Brain microvascular endothelial cell (primary cell): ENCODE measurements at places on chromosomes 3 and 15.
A peak's percentile ranks its signal among the peaks of the same experiment; 100 is the strongest.

- DNase-seq = no peak
Measured at GRCh38 chr3:66404903-66405700, 95.7 kb downstream of the LRIG1 start.

- no peak for DNase-seq
Measured at GRCh38 chr3:71194785-71195184, 388.7 kb downstream of the FOXP1 start.

- DNase-seq = no peak
Measured at GRCh38 chr15:72375501-72375845, 341 bp downstream of the HEXA start.

DNA sequence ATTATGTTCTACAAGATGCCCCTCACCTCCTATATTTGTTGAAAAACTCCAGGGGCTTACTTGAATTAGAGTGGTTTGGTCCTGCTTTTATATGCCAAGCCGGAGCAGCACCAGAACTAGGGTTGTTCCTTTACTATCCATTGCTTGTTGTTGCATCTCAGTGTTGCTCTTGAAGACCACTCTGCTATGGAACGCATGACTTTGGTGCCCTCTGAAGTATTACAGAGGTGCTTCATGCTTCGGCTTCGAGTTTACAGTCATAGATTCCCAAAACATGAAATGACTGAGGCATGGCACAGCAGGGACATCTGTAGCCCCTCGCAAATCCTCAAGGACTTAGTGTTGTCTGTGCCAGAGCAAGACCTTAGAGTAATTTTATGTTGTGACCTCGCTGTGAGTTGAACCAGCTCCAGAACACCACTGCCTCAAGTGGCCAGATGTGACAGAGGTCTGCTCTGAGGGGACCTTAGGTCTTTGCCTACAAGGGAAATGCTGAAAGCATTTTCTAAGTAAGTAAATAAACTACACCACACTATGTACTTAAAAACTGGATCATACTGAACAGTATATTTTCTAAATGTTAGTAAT, 67.2 kb upstream of the SIAH2 start:
- no peak for DNase-seq

GRCh38 chr3:151067158-151067557, 18.3 kb upstream of the MED12L start:
- DNase-seq = no peak

DNA sequence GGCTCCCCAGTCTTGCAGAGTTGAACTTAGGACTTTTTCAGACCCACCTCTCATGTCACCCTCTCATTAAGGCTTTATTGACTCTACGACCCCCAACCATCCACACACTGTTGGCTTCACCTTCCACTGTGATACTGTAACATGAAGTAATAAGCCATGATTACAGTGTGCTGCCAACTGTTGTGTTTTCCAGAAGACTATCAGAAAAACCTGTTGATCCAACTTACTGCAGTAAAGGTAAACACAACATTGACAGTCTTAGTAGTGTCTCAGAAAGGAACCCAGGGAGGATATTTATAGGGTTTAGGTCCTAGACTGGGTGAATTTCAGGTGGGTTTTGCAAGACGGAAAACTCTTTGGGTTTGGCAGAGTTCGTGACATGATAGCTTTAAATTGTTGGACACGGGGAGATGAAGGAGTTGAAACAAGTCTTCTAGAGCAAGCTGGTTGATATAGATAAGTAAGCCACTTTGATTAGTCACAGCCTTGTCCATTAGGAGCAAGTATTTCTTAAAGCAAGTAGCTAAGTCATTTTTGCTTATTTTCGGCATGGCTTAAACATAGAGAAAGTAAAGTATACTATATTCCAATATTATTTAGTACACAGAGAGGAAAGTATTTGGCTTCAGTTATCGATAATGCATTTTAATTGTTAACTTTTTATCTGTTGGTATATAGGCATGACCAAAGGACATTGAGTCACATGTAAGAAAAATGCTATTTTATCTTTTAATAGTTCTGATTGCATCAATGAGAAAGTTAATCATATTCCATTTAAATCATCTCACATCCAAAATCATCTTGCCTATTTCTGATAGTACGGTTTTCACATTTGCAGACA, 2.4 kb upstream of the COL6A5 start:
- DNase-seq = no peak

- peak; percentile 13 for DNase-seq
Measured at GRCh38 chr3:59163953-59164352, 114.1 kb upstream of the CFAP20DC start.

- no peak for DNase-seq
Measured at GRCh38 chr3:160069986-160070385, 81.4 kb downstream of the IL12A start.

DNA sequence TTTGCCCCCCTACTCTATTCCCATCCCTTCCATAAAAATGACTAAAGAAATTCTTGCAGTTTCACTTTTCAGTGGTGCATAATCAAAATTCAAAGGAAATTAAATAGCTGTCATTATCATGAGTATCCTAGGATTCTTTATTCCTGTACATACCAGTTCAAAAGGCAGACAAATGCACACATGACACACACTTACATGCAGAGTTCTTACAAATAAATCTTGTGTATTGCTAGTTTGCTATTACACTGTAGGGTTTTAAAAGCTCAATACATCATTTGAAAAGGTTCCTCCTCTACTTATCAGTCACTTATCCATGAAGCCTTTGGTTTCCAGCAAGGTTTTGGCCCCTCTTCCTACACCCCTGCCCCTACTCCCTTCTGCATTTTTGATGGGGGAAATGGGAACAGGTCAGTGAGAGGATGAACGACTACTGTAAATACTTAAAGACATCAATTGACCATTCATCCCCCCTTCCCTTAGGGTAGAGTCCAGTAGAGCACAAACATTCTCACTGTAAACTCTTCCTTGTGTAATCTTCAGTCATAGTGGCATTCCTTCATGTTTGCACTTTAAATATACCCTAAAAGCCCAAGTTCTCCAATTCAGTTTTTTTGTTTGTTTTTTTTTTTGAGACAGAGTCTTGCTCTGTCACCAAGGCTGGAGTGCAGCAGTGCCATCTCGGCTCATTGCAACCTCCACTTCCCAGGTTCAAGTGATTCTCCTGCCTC, 92.6 kb downstream of the SUCLG2 start:
- no peak for DNase-seq

- peak; percentile 47 for DNase-seq
Measured at GRCh38 chr3:4948395-4948794, 30.8 kb upstream of the BHLHE40 start.

DNA sequence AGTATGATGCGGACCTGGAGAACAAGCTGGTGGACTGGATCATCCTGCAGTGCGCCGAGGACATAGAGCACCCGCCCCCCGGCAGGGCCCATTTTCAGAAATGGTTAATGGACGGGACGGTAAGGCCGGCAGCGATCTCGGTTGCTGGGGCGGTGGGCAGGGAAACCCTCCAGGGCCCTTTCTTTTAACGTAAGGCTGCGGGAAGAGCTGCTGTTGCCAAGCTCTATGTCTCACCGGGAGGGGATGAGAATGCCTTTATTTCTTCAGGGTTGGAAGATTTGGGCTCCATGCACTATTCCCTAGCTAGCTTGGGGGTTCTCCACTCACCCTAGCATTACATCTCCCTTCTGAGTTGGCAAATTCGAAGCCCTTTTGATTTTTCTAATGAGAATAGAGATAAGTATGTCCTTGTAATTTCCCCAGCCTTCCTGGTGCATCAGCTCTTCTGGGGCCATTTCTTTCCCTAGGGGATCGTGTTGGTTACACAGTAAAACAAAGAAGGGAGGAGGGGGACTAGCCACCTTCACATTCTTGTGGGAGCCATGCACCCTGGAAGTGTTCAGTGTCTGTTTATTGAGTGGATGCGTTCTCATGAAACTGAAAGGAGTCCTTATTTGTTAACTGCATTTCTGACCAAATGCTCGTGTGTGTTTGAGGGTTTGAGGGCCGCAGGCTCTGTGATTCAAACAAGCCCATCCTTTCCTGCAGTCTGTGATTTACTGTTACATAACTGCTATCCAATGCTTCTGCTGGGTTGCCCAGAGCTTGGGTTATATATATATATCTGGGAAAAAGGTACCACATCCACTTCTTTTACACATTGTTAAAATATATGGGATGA, 982 bp downstream of the TAGLN3 start:
- no peak for DNase-seq

DNA sequence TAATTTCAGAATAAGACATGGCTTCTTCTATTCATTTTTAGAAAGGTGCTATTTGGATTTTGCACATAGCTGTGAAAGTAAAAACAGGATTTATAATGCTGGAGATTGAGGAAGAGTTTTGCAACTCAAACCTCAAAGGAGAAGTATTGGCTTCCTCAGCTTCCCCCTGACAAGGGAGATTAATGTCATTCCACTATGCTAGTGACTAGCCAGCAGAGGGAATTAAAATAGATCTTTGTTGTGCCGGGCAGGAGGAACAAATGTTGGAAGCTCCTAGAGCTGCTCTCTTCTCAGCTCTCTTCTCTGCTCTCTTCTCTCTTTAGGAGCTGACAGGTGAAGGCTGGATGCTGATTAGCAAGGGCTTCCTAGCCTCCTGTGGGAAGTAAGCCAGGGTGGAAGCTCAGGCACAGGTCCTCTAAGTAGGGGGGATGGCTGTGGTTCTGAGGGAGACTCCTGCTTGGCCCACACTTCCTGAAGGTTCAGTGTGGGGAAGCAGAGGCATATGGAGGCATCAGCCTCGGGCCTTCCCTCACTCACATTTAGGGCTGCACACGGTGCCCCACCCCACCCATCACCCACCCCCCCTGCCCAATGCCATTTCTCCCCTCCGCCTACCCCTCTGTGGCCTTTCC, 29.6 kb downstream of the CX3CR1 start:
- DNase-seq = no peak

DNA sequence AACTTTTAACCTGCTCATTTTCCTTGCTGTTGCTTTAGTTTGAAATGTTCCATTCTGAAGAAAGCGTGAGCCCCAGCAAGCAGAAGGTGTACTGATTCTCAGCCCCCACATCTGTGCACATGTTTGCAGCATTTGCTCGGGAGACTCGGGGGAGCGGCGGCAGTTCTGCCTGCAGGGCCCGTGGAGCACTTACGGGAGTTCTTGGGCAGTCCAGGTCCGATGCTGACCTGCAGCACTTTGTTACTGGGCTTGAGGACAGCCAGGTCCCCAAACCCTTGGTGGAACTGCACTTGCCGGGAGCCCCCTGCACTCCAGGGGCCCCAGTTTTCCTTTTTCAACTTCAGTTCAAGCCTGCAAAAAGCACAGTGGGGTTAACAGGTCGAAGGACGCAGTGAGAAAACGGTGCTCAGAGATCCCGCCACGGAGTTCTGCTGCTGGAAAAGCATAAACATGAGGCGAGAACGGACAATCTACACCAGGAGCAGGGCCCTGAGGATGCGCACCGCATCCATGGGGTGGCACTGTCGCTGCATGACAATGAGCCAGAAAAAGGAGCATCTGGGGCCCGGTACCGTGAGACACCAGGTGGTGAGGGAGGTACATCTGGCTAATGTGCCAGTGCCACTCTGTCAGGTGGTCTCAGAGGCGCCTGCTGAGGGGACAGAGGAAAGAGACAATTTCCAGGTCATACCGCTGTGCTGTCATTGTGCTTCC, 45.6 kb upstream of the LDHAL6B start:
- no peak for DNase-seq

- peak; percentile 99 for DNase-seq
Measured at GRCh38 chr3:184561061-184561912, at the start of gene EPHB3. Gene EPHB3 (plus strand): TSS chr3:184561785. CDS start chr3:184562236, 451 bp downstream.

GRCh38 chr3:141508067-141508436, 21.2 kb downstream of the RASA2 start:
- no peak for DNase-seq

- DNase-seq = no peak
Measured at GRCh38 chr15:90780916-90781315, 63.8 kb downstream of the BLM start.

DNA sequence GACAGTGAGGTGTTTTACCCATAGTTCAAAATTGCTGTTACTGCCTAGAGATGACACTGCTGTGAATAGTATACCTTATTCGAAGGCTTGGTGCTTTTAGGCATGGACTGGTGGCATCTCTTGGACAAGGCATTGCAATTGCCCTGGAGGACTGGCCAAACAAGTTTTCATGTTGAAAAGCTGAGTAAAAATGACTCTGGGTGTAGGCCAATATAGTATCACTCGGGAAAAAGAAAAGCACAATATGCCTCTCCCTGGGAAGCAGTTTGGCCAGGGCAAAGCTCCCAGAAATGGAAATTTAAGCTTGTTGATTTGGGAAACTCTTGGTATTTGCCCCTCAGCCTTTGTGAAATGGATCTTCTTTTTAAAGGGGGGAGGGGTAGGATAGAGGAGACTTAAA, 54.8 kb downstream of the ZNF609 start:
- no peak for DNase-seq

GRCh38 chr15:97517737-97518136, 442.8 kb upstream of the ARRDC4 start:
- no peak for DNase-seq

DNA sequence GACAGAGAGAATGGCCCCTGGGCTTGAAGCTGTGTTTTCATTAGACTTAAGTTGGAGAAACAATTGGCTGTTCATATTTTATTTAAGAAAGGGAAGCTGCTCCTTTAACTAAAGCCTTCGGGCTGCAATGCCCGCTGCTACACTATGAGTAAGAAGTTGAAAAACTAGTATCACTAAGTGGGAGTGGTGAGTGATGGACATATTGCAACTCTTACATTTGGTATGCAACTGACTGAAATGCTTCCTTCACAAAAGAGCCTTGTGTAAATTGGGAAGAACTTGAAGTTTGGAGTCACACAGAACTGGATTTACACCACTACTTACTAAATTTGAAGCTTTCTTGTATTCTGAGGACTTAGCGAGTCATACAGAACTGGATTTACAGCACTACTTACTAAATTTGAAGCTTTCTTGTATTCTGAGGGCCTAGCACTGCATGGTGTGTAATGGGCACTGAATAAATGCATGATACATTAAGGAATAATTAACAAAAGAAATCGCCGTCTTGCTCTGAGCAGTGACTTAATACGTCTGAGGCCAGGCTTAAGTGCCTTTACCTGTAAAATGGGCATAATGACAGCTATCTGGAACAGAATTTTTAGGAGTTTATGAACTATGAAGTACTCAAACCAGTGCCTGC, 149.5 kb downstream of the RYR3 start:
- DNase-seq = no peak

GRCh38 chr3:69823743-69824142, 84.5 kb downstream of the MITF start:
- peak; percentile 2 for DNase-seq

- DNase-seq = no peak
Measured at GRCh38 chr3:85678713-85679112, 719.9 kb downstream of the CADM2 start.

DNA sequence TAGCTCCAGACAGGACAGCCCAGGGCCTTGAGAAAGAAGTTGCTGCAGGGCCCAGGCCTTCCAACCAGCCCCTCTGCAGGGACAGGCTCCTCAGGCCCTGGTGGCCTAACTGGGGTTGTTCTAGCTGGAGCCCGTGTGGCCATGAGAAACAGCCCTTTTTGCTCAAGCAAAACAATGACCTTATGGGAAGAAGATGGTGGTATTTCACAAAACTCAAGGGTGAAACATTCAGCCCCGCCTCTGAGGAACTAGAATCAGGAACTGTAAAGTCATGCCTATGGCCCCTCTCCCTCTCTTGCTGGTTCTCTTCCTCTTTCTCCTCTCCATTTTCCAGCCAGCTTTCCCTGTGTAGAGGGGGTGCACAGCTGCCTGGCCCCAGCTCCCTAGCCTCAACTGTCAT, 273.3 kb downstream of the RPLP1 start:
- no peak for DNase-seq
